H9 (cell line): ENCODE measurements at places on chromosomes 12 and 14.

GRCh38 chr12:94143951-94144350 lies 4.4 kb upstream of the PLXNC1 start:
- DNase-seq = no peak

- no peak for DNase-seq
Measured at GRCh38 chr12:26918321-26919215, 19.2 kb downstream of the INTS13 start.

DNA sequence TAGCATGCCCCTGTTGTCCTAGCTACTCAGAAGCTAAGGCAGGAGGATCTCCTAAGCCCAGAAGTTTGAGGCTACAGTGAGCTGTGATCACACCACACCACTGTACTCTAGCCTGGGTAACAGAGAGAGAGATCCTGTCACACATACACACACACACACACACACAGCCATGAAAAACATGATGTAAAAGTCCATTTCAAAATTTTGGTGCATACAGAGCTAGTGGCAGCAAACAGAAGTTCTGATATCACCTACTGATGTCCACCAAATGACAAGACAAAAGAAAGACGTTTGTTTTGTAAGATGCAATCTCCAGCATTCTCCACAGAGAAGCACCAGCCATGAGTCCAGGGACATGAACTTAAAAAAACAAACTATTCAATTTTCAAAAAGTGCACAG lies 15.9 kb downstream of the AREL1 start:
- no peak for DNase-seq

DNA sequence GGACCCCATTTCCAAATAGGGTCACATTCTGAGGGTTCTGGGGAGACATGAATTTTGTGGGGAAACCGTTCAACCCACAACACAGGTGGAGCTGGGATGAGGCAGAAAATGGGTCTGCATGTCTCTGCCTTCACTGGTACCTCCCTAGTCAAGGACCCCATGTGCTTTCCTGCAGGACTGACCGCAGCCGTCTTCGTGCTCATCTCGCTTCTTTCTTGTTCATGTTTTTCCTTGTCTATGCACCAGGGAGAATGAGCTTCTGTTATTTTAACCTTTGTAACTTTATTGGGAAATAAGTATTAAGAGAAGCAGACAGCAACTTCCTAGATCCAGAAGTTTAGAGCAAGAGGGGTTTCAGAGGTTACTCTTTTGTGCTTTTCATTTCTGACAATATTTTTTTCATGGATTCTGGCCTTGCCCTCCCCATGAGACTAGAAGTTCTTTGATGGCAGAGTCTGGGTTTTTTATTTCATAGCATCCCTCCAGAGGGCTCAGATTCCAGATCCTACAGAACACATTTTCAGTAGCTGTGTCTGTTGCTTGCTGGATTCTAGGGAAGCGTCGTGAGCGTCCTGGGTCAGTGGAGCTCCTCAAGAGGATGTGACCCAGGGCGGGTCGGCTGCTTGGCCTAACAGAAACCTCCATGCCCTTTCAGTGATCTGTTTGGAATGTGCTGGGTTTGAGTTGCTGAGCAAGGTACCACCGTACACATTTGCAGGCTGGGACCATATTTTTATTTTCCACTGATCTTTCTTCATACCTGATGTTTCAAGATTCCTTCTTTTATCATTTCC lies 104.2 kb downstream of the ADGRD1 start:
- DNase-seq = peak; percentile 10

DNA sequence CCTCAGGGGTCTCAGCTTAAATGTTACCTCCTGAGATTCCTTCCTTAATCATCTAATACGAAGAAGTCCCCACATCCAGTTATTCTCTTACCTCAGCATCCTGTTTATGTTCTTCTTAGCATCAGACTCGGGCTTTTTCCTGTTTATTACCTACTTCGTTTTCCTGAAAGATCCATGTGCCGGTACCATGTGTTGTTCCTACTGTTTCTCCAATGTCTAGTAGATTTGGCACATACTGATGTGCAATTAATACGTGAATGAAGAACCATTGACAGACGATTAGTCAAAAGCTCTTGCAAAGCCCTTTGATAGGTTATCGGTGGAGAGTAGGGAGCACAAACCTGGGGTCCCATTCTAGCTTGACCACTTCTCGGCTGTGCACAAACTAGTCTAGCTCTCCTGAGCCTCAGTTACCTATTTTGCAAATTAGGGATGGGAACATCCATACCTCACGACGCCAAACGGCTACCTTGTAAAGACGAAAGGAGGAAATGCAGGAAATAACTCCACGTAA lies 735 bp upstream of the MAPKAPK5 start:
- DNase-seq = no peak

DNA sequence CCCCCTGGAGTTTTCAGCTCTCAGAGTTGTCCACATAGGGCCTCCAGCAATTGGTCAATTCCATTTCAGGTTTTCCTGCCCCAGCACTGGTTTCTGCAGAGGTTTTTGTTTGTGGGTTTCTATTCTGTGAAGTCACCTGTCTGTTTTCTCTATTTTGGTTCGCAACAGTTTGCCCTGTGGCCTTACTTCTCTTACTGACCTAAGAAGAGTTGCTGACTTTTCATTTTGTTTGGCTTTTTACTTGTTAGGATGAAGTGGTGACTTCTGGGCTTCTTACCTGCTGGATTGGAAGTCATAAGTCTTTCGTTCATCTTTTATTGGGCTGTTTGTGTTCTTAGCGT lies 196.4 kb upstream of the PARP11 start:
- DNase-seq = no peak

GRCh38 chr14:28782301-28782700 lies 15.7 kb downstream of the FOXG1 start:
- DNase-seq = no peak
